ENCODE measurements at places on chromosomes 3 and 15. TPM values are rescaled to one million over a fixed set of nuclear protein-coding genes. Genes with fewer than 3 reads are reported as not detected.

DNA sequence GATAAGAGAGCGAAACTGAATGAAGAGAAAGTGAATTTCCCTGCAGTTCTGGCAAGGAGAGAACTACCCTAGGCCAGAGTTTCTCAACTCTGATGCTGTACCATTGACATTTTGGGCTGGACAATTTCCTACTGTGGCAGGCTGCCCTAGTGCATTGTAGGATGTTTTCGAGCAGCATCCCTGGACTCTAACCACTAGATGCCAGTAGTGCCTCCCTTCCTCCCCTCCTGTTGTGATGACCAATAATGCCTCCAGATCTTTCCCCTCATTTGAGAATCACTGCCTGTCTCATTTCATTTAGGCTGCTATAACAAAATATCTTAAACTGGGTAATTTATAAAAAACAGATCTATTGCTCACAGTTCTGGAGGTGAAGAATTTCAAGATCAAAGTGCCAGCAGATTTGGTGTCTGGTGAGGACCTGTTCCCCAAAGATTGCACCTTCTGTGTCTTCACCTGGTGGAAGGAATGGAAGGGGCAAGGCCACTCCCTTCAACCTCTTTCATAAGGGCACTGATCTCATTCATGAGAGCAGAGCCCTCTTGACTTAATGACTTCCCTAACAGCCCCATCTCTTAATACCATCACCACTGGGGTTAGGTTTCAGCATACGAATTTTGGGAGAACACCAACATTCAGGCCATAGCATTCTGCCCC is 188.9 kb upstream of the MEIS2 start:
- no peak for DNase-seq

The ZNF80 gene
- total RNA-seq = 1.3 TPM

The MORC1 gene
- not detected for total RNA-seq

The SCN11A gene
- total RNA-seq = 0.08 TPM

The EPHB1 gene
- not detected for total RNA-seq
